Choroid plexus epithelial cell (primary cell): ENCODE measurements at places on chromosomes 4 and X.

- DNase-seq: no peak
Measured at GRCh38 chr4:128277856-128278255, 9.8 kb downstream of the PGRMC2 start.

DNA sequence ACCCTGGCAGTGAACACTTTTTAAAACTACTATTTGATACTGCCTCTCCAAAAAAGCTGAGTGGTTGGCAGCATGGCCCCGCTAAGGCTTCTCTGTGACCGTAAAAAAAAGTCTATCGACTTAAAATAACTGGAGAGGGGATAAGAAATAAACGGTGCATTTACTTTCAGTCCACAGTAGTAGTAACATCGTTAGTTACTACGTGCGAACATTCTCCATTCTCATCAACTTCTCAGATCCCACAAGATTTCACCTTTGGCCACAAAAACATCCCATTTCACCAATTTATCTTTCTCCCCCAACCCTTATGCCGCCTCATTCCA, 524 bp upstream of the EXOSC9 start:
- DNase-seq: no peak

GRCh38 chr4:89439533-89439932, 131.9 kb upstream of the GPRIN3 start:
- DNase-seq: no peak

- peak; percentile 31 for DNase-seq
Measured at GRCh38 chr4:139735381-139736273, 70.0 kb downstream of the MGST2 start.

DNA sequence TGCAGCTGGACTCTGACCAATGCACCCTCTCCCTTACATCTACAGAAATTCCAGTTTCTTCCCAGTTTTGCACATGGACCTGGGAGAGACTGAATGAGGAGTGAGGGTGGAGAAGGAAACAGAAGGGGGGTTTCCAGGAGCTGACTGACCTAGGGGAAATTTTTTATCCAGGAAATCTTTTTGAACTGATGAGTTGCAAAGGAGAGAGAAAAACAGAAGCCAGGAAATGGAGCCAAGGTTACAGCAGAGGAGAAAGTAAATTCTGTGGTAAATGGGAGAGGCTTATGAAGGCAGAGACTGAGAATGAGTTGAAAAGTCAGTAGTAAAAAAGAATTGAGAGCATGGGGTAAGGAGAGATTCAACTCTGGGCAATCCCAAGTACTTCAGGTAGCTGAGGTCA, 192.8 kb downstream of the SMIM20 start:
- no peak for DNase-seq

GRCh38 chr4:55004831-55005230, 120.6 kb downstream of the KDR start:
- DNase-seq: peak; percentile 53

DNA sequence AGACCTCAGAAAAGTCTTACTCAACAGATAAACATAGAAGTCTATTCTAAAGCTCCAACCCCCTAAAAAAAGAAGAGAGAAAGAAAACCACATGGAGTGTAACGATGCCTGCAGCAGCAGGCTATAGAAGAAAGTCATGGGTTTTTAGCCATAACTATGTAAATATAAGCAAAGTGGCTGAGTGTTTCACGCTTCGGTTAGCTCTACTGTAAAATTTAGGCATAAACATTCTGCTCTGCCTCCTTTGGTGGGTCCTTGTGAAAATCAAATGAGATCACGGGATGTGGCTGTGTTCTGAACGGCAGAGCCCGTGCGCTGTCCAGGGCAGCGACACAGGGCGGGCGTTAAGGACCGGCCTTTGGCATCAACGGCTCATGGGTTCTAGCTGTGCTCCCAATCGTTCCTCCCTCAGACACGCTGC, 78.4 kb downstream of the IRF2 start:
- no peak for DNase-seq

GRCh38 chr4:16931339-16932305, 33.2 kb upstream of the LDB2 start:
- DNase-seq: no peak
